T-cell (primary cell): ENCODE measurements at places on chromosomes 7 and 10.
A peak's percentile ranks its signal among the peaks of the same experiment; 100 is the strongest.

DNA sequence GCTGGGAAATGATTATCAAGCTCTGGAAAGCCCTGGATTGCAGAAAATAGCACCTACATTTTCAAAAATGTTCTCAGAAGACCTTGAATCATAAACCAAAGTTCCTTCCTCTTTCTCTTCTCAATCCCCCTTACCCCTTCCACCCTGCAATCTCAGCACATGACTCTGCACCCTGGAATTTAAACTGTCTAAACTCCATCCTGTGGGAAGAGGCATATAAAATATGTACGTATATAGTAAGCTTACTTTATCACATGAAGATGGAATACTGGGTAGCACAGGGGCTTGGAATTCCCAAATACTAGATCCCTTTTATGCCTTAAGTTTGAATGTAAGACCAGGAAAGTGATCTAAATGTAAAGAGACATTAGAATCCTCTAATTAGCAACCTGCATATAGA lies 7.7 kb downstream of the AGMO start:
- DNase-seq = no peak

GRCh38 chr7:117564080-117564479 lies 84.3 kb downstream of the CFTR start:
- no peak for DNase-seq

- no peak for DNase-seq
These were observed 99.1 kb downstream of the ANK3 start for GRCh38 chr10:60290558-60290957.

- no peak for DNase-seq
These were observed 6.1 kb upstream of the GDF2 start for GRCh38 chr10:47316131-47316530.

- DNase-seq = no peak
These were observed 142.6 kb upstream of the LSM8 start for GRCh38 chr7:118041251-118041878.

- no peak for DNase-seq
These were observed 51.1 kb downstream of the CAMK1D start for GRCh38 chr10:12400266-12400931.

DNA sequence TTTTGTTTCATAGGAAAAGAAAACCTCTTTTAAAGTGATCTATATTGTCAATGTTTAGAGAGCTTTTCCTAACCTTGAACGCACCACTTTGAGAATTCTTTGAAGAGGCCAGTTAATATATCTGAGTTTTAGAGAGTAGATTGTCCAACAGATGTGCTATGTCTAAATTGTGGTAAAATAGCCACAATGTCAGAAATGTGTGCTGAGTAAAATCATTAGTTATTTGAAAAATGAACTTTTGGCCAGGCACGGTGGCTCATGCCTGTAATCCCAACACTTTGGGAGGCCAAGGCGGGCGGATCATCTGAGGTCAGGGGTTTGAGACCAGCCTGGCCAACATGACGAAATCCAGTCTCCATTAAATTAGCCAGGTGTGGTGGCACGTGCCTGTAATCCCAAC lies 61.6 kb upstream of the KIAA1217 start:
- no peak for DNase-seq

DNA sequence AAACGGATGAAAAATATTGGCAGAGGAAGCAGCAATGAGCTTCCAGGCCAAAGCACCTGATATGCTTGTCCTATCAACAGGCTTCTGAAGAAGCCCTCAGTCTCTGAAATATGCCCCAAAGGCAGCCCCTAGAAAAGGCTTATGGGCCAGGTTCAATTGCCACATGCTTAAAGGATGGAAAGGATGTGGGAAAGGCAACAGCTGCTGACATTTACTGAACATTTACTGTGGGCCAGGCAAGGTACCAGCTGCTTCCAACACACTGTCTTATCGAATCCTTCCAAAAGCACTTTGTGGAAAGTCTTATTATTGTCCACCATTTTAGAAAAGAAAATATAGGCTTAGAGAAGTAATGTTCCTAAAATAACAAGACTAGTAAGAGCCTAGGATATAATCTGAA lies 56.5 kb downstream of the DOCK4 start:
- DNase-seq = no peak

DNA sequence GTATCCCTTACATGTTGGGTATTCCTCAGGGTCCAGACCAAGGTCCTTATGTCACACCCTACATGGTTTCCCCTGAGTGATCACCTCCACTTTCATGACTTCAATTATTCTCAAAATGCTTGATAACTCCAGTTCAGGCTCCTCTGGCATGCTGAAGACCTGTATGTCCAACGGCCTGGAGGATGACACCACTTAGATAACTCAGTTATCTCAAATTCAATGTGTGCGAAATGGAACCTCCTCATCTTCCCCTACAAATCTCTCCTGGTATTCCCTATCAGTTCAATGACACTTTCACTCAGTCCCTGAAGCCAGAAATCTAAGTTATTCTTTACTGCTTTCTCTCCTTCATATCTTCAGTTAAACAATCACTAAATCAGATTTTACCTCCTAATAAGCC lies 8.7 kb upstream of the LUC7L2 start:
- no peak for DNase-seq

- DNase-seq = no peak
These were observed 48.1 kb upstream of the ZNF680 start for GRCh38 chr7:64610997-64611396.

GRCh38 chr10:71696628-71697326 lies 22.8 kb downstream of the C10orf105 start:
- DNase-seq = peak; percentile 52

- DNase-seq = no peak
These were observed 33.5 kb upstream of the ENO4 start for GRCh38 chr10:116815641-116816415.

DNA sequence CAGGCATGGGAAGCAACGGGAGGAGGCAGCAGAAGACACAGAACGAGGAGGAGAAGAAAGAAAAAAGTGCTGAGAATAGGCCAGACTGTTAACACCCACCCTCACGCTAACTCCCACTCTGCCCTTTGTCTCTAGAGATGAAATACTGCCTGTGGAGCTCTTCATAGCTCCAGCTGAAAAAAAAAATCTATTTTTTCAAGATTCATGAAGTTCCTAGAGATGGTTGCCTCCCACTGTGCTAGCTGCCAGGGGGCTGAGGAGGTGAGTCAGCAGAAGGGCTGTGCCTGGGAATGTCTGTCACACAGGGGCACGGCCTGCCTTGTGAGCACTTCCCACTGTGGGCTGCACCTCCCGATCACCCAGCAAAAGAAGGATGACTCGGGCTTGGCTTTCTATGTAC lies 144.5 kb downstream of the RNF216 start:
- no peak for DNase-seq

DNA sequence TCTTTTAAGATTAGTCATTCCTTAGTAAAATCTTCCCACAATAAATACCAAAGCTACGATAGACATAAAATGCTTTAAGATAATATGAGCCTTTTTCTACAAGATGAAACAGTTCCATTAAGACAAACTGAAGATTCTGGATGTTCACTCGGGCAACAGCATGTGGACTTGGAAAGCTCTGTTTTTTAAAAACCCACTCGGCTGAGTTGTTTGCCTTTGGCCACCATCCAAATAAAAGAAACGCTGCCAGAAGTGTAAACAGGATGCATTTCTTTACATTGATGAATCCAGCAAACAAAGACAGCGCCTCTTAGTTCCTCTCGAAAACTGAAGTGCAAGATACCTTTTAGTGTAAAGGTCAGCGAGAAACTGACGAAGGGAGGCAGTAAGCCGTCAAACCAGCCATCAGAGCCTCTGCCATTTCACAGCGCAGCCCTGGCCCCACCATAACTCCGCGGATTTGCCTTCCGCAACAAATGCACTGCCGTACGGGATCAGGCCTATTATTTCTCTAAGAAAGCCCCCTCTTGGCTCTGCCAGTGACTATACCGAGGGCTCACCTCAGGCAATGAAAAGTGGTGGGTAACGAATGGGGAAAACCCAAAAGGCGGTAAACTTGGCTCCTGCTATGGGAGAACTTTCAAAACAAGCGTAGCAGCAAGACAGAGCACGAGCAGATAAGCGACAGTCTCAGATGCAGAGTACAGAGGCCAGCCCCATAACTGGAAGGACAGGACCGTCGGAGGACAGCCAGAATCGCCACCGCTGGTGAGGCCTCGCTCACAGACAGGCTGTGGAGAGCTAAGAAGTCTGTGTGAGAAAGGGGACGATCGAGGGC lies 41.4 kb downstream of the GNA12 start:
- DNase-seq = no peak

DNA sequence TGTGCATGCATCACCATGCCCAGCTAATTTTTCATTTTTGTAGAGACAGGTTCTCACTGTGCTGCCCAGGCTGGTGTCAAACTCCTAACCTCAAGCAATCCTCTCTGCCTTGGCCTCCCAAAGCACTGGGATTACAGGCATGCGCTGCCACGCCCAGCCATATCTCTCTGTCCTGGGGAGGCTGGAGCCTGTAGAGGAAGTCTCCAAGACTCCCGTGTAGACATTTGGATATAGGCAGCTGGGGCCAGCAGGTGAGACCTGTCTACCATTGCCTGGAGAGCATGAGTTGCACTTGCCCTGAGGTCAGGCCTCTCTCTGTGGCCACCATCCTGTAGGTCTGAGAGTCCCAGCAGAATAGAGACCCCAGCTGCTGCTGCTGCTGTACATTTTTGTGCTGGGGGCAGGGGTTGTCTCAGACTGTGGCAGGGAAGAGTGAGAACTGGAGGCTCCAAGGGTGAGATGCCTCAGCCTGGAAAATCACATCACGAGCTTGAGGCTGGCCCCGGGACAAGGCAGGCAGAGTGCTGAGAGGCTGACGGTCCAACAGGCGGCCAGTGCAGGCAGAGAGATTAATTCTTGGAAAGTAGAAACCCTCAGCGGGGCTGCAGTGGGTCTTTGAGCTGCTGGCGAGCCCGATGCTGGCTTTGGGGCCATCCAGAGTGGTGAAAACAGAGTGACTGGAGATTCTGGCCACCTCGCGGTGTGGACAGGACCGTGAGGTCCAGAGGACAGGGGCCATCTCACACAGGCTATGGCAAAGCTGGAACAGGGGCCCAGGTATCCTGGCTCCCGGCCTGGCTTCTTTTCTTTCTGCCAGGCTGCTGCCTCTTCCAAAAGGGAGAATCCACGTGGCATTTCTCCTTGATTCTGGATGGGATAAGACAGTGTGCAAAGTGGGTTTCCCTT lies 60.9 kb downstream of the TMEM270 start:
- DNase-seq = no peak

GRCh38 chr7:30459591-30460245 lies 18.9 kb downstream of the NOD1 start:
- DNase-seq = no peak

DNA sequence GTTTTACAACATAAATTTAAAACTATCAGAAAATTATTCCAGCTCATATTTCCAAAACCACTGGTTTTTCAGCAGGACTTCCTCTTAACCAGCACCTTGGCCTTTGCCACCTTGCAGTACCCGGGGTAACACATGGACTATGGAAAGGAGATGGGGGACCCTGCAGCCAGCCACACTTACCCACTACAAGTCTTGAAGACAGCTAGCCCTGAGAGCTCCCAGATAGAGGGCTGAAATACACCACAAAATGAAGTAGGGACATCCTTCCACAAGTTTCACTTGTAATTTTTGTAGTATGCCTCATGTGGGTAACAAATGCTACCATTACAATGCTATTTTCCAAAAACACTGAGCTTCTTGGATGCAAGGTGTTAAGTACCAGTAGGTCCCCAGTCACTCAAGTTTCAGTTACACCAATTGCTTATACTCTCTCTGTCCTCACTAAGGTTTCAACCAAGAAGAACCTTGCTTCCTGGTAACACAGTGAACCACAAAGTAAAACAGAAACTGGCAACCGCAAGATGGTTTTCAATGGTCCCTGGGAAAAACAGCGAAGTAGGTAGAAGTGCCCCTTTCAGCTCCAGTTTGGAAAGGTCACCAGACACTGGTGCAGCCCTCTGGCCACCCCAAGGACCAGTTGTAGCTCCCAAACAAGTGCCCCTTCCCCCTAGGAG lies 110.9 kb downstream of the SGMS1 start:
- no peak for DNase-seq

DNA sequence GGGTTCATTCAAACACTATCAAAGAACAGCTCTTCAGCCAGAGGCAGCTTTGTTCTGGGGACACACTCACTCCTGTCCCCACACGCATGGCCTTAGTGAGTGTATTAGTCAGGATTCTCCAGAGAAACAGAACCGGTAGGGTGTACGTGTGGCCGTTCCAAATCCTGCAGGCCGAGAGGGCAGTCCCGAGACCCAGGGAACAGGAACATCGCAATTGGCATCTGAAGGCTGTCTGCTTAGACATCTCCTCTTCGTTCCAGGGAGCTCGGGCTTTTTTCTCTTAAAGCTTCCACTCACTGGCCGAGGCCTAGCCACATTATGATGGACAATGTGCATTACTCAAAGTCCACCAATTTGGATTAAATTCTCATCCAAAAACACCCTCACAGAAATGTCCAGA lies 523.3 kb downstream of the GLRX3 start:
- no peak for DNase-seq

GRCh38 chr10:122407375-122408125 lies 33.0 kb downstream of the PLEKHA1 start:
- peak; percentile 63 for DNase-seq

- no peak for DNase-seq
These were observed 14.5 kb downstream of the GIMAP5 start for GRCh38 chr7:150751702-150752101.

GRCh38 chr7:129785685-129786514 lies 166.9 kb downstream of the UBE2H start:
- no peak for DNase-seq

- DNase-seq = no peak
These were observed 27.6 kb upstream of the RPA3 start for GRCh38 chr7:7745966-7746365.

GRCh38 chr7:152591976-152592375 lies 84.0 kb downstream of the XRCC2 start:
- no peak for DNase-seq

GRCh38 chr7:149770728-149771636 lies 2.4 kb downstream of the ZNF467 start:
- no peak for DNase-seq

- DNase-seq = no peak
These were observed 88.2 kb upstream of the SH2B2 start for GRCh38 chr7:102198417-102198956.

DNA sequence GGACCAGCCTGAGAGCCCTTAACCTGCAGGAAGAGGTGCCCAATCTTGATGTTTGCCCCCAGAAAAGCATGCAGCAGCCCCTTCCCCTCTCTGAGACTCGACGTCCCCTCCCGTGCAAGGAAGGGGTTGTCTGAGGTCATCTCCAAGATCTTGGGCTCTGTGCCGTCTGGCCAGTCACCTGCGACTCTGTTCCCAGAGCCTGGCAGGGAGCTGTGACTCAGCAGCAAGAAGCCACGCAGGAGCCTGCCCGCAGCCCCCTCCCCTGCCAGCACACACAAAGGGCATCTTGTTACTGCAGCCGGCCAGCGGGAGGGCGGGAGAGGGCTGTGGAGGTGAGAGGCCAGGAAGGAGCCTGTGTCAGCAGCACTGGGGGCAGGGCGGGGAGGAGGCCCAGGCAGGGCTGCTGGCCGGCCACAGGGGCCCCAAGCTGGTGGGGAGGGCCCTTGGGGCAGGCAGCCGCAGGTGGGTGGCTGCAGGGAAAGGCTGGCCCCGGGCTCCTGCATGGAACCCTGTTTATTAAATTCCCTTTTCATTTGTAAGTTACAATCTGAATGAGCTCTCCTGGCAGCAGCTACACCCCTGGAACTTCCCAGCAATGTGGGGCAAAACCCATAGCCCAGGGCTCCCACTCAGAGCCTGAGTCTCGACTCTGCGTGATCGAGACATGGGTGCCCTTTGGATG lies 103.7 kb upstream of the ZMIZ1 start:
- DNase-seq = no peak
